ENCODE measurements at places on chromosomes 3 and 15.

DNA sequence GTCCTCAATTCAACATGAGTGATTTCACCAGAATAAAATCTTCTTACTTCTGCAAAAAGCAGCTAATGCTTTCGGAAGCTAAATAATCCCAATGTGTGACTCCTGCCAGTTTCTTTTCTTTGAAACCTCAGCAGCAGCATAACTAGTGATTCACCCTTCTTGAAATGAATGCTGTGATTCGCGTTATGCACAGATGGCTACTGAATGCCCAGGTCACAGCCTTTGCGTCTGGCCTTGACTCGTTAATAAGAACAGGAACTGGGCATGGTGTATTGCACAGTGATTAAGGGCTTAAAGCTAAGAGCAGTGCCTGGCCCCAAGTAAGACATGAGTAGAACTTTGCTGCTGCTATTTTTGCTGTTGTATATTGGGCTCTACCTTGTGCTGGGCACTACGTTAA is 19.0 kb downstream of the CGNL1 start:
- DNase-seq = no peak

DNA sequence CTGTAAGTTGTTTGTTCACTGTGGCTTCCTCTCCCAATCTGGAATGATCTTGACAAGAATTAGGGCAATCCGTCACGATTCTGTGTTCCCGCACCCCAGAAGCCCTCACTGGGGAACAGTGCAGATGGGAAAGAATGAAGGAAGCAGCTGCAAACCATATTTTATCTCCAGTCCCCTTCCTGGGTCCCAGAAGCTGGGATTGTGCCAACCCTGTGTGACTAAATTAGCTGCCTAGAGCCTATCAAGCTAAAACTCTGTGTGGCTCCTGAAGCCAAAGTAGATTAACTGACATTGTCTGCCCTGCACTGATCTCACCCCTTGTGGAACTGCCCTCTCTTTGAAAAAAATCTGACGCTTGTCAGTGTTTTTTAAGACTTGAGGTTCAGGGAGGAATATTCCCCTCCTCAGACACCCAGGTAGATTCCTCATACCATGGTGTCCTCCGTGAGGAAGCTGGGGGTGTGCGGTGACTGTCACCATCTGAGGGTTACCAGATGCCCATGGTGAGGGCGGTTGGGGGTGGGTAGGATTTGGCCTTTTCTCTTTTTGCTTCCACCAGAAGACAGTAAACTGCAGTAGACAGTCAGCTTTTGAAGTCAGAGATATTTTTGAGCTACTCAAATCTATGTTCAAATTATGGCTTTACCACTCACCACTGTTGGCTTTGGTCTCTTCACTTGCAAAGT is 358.3 kb upstream of the TPM1 start:
- DNase-seq = no peak

GRCh38 chr3:161104561-161105551 is at the start of gene B3GALNT1:
Gene B3GALNT1, minus strand, starts transcription at chr3:161105349. Its CDS starts 18,595 bp downstream, at chr3:161086754.
- no peak for DNase-seq

GRCh38 chr3:155631323-155632019 is 113.4 kb downstream of the PLCH1 start:
- DNase-seq = no peak

DNA sequence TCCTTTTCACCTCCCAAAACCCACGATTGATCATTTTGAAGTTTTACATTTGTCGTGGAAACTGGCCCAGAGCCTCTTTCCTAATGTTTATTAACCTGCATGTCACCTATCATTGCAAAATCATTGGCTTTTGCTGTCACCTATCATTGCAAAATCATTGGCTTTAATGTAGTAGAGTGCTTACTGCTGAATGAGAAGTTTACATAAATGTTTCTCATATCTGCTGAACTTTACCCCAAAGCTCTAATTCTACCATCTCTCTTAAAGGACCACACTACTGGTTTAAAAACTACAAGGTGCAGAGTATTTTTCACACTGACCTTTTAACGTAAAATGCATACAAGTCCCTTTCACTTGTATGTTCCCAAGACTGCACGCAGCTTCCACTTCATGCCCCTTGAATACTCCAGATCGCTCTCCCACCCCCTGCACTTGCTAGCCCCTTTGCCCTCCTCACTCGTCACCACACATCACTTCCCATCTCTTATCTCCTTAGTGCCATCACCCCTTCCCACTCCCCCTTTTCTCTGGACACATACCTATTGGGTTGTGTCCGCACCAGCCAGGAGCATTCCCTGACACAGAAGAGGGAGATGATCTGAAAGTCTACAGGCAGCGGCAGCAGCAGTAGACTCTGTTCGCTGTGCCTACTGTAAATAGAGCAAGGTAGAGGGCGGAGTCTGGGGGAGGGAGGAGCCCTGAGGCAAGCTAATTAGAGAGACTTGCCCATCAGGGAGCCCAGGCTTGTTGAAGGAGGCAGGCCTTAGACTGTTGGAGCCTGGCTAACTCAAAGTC is 30.2 kb upstream of the ATOSA start:
- no peak for DNase-seq

DNA sequence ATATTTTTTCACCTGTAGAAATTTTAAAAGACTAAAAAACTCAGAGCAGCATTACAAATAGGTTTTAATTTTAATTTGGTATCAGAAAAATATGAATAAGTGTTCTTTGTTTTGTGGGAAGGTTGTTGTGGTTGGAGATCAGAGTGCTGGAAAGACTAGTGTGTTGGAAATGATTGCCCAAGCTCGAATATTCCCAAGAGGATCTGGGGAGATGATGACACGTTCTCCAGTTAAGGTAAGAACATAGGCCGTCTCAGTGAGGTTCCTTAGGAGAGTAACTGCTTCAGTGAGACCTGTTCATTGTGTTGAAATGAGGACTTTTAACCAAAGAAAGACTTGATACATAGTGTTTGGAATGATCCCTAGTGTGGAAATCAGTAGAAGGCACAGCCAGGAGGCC is 44.8 kb downstream of the OPA1 start:
- no peak for DNase-seq

DNA sequence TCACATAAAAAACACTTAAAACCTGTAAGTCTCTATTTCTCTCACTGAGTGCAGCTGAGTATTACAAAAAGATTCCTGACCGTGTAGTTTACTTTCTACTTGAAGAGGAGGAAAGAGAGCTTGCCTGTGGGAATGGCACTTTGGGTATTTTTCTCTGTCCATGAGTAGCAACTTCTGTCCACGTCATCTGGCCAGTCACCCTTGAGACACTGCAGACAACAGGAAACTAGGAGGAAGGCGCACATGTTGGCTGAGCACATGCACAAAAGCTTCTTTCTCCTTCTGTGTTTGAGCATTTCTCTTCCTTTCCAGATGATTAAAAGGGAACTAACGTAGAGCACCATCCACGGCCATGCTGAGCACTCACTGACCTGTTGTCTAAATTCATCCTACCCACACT is 19.7 kb downstream of the STARD5 start:
- DNase-seq = no peak

- DNase-seq = no peak
These were observed 103.0 kb downstream of the PGPEP1L start for GRCh38 chr15:98904544-98904943.

GRCh38 chr15:38263251-38263650 is 10.6 kb downstream of the SPRED1 start:
- DNase-seq = no peak

DNA sequence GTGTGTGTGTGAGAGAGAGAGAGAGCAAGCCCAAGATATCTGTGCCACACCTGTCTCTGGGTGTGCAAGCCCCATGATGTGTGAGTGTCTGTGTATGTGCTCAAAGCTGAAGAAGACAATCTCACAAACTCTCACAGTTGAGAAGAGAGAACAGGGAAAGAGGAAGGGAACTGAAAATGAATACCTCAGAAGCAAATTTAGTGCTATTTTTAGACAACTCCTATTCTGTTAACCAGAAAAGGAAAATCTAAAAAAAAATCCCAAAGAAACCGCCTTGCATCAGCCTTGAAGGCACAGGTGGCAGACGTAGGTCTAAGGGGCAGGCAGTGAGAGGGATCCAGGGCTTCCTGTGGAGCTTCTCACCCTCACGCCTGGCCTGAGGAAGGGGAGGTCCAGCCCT is 47.8 kb downstream of the ATP2B2 start:
- DNase-seq = no peak

DNA sequence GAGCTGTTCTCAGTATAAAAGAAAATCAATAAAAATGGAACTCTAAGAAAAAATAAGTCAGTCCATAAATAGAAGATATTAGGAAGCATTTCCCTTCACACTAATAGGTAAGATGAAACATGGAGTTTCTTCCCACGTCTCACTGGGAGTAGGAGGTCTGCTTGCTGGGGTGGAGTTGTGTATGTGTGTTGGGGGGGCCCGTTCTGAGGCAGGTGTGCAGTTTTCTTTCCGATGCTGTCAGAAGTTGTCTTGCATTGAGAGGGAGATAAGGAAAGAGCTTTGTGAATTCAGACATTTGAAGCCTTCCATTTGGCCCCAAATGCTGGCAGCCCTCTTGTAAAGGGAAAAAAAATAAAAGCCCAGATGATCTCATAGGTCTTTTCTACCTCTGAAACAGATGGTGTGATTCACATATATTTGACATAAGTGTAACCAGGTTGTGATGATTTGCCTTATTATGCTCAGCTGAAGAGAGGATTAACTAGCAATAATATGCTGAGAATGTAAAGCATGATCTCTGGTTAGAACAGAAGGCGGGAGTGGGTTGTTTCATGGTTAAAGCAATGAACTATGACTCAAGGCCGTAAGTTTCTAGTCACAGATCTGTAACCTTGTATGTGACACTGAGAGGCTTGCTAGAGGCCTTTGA is 8.8 kb downstream of the RASGRP1 start:
- DNase-seq = no peak

DNA sequence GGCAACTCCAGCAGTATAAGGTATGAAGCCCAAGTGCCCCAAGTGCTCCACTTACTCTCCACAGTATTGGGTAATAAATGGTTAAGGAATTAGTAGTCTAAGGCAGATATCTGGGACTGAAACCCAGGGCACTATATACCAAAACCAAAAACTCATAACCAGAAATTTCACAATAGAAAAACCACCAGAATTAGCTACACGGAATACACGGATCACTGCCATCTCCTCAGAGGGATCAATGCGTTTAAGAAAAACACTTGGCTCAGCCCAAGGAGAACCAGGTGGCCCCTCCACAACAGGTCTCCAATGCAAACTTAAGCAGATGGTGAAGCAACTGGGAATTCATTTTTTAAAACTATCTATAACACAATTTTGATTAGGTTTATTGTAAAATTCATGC is 83.6 kb downstream of the FAIM start:
- no peak for DNase-seq

DNA sequence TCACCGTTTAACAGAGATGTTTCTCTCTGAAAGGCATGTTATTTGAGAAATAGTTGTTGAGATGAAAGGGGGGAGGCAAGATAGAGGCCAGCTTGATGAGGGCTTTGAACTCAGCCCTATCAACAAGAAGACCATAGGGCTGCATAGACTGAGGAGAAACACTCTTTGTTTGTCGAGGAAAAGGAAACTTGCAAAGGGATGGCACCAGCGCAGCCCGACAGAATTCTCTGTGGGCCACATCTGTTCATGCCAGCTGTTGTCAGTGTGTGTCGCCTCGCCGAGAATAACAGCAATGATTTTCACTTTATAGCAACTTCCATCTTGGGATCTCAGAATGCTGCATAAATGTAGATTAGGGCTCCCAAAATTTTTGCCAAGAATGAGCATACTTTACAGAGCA is 478.3 kb upstream of the TPRG1 start:
- no peak for DNase-seq

GRCh38 chr3:118781839-118782238 is 252.8 kb downstream of the IGSF11 start:
- no peak for DNase-seq

GRCh38 chr15:62769604-62770003 is 272.9 kb upstream of the TPM1 start:
- DNase-seq = no peak

- DNase-seq = peak; percentile 21
These were observed 103.7 kb downstream of the FRMD4B start for GRCh38 chr3:69282181-69282580.

GRCh38 chr15:101139986-101140696 is 111.7 kb downstream of the CHSY1 start:
- DNase-seq = no peak

DNA sequence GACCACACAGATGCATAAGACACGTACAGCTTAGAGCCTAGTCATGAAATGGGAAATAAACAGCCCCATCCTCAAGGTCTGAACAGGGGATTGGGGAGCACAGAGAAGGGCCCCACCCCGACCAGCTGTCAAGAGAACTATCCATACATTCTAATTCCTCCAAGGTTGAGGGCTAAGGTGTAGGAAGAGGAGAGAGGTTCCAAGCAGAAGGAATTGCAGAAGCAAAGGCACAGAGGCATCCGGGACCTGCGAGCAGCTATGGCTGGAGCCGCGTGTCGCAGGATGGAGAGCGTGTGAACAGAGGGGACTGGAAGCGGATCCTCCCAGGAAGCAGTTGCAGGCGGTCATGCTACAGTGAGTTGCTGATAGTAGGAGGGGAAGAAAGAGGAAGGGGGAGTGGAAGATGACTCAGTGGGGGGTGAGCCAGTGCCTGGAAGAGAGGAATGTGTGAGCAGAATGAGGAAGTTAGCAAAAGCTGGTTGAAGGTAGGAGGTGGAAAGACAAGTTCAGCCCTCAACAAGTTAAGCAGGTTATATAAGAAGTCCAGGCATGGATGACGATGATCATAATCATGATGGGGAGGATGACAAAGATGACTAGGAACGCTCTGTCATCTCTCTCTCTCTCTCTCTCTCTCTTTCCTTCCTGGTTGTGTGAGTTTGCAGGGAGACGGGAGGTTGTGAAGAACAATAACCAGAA is 89.7 kb downstream of the LIPC start:
- no peak for DNase-seq

DNA sequence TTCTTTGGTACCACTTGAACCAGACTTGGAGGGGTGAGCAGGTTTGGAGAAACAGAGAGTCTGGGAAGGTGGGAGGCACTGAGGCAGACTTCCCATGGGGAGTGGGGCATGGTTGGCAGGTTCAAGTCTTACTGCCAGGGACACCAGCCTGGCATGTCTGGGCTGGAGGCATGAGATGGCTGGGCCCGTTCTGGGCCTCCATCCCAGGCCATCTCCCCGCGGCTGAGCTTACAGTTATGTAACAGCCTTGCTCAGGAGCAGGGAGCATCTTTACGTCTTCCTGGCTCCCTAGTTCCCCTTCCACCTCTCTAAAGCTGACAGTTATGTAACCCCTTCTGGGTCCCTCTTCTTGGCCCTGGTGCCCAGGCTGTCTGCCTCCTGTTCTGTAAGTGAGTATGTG is 12.4 kb downstream of the VIPR1 start:
- no peak for DNase-seq

- no peak for DNase-seq
These were observed 42.1 kb downstream of the ZNF654 start for GRCh38 chr3:88101142-88101541.

GRCh38 chr3:140421884-140422283 is 256.0 kb upstream of the TRIM42 start:
- no peak for DNase-seq

DNA sequence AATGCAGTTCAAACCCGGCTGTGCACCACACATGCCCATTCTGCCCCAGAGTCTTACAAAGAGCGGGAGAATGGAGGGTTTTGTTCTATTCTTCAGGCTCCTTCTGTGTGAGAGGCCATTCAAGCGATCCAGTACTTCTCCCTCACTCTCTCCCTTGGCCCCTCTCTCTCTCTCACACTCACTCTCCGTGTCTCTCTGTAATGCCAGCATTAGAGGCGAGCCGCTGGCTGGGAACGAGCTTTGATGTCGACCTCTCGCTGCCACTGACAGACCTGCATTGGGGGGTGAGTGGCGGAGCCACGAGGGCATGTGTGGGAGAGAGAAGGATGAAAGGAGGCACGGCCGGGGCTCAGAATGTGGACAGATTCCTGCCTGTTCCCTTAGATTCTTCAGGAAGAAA is 231.7 kb upstream of the ARRDC4 start:
- DNase-seq = no peak

- DNase-seq = no peak
These were observed 968 bp upstream of the TMEM266 start for GRCh38 chr15:76058714-76059319.

- DNase-seq = no peak
These were observed 10.4 kb upstream of the ARIH1 start for GRCh38 chr15:72463702-72464101.

Data from stimulated activated CD8-positive, alpha-beta memory T cell treated with anti-CD3 and anti-CD28 coated beads, Interleukin-7, amount 100 ng/mL, for 1 hour (primary cell).